NCI-H187 treated with DMSO at 0.1 percent for 48 hours (cell line): ENCODE measurements at places on chromosomes 7 and 10.

- no peak for DNase-seq
Observed at GRCh38 chr7:82823073-82823472, 339.6 kb downstream of the PCLO start.

- DNase-seq = no peak
Observed at GRCh38 chr7:122885583-122886356, 490 bp downstream of the CADPS2 start.

GRCh38 chr7:103851357-103851756 is 138.1 kb downstream of the RELN start:
- no peak for DNase-seq

DNA sequence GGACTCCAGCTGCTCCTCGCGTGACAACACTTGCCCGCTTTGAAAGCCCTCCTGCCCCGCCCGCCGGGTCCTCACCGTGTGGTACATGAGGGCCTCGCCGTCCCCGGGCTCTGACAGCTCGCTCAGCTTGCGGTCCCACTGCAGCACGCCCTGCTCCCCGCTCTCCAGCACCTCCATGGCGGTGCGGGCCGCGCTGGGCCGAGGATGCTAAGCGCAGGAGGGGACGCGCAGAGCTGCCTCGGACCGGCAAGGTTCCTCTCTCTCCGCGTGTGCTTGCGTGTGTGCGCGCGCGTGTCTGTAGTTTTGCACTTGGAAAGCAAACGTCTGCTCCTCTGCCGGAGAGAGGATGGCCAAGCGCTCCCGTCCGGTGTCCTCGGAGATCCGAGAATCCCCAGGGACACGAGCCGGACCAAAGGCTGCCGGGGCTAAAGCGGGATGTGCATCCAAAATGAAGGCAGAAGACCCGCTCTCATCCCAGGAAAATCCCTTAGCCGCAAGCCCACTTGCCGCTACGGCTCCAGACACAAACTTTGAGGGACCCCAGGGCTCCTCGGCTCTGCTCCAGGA is at the start of gene CREB3L2:
CREB3L2 (minus strand) TSS at position 558 of the 567 bp plus-strand sequence; CDS start at position 177, 381 bp downstream.
- DNase-seq = peak; percentile 44

GRCh38 chr7:35823440-35823839 is 22.6 kb downstream of the SEPTIN7 start:
- no peak for DNase-seq

DNA sequence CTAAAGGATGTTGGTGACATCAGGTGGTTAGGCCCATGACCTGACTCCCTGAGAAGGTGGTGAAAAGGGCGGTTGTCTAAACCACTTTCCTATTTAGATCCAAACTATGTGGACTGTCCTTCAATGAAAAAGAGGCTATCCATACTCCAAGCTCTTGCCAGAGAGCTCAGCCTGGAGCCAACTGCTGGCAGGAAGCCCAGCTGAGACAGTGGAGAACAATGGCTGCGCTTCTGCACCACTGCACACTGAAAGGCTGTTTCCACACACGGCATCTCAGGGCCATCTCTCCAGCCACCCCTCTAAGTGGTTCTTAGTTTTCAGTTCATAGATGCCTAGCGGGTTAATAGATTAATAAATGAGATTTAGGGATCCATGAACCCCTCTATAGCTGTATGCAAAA is 488.8 kb upstream of the ZMIZ1 start:
- DNase-seq = peak; percentile 13

DNA sequence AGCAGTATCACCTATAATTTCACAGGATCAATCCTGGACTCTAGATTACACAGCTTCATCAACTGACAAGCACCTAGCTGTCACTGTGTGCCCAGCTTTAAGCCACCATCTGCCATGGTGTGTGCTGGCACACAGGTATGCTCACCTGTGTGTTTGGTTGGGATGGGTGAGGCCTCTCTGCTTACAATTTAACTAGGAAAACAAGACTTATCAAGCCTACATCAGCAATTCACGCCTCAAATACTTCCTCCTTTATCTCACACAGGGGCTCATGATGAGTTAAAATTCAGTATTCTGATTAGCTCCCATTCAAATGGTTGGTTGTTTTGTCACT is 608.2 kb downstream of the PARD3 start:
- no peak for DNase-seq

DNA sequence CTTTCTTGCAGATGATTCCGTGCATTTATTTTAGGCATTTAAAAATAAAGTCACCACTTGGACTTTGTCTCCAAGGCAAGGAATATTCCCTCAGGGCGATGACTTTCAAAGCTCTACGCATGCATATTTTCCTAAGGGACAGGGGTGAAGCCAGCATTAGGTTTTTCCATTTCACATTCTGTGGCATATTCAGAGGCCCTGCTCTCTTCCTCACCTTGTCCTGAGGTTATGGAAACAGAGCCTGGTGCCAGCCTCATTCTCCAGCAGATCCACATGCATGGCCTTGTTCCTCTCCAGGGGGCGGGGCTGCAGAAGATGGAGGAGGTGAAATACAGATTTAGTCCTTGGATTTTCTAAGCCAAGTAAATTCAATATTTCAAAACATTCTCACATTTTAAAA is 11.6 kb upstream of the LYZL1 start:
- DNase-seq = no peak
